Activated T-cell treated with anti-CD3 and anti-CD28 coated beads for 1 hour (primary cell): ENCODE measurements at places on chromosomes 1 and 21.

DNA sequence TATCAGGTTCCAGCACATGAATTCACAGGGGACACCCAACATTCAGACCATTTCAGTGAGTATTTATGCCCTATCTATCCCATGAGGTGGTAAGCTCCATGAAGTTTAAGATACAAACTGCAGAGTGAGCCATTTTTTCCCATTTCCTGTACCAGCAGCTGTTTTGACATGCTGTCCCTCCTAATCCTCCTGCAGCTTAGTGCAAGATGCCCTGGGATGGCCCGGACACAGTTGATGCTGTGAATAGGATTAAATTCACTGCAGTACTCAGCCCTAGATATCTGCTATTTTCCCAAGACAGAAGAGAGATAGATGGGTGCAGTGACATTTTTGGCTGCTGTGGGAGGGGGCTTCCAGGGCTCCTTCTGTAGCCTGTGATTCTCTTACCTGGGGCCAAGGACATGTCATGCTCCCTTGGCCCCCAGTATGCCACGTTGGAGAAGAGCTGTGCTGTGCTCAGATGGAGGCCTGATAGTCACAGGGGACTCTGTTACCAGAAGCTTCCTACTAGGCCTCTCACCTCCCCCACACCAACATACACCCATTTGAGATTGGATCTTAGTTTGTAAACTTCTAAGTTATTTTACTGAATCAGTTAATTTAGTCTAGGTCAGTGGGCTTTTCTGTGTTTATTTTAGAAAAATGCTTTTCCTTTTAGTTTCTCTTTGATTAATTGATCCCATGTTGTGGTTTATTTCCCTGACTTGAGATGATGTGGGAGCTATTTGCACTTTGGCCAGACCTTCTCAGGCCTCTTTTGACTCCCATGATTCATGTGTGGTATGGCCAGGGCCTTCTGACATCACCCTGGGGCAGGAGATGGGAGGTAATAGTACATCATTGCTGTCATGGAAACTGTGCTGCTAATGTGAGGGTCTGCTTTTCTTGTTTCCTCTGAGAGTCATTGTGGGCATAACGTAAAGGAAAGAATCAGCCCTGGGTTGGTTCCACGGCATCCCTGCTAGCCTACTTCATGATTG lies 92.6 kb downstream of the ST3GAL3 start:
- DNase-seq: no peak

- no peak for DNase-seq
Observed at GRCh38 chr1:59409986-59410385, 113.1 kb downstream of the FGGY start.

DNA sequence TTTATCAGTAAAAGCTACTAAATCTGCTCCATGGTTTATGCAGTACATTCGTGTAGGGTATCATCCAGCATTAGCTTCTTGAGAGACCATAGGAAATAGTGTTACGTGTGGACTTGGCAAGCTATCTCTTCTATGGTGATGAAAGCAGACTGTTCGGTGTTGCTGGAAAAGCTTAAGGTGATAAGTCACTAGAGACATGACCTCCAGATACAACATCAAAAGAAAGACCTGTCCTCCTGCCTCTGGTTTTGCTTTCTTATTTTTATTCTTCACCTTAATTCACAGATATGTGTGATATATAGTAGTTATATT lies 53.5 kb upstream of the S1PR1 start:
- no peak for DNase-seq

DNA sequence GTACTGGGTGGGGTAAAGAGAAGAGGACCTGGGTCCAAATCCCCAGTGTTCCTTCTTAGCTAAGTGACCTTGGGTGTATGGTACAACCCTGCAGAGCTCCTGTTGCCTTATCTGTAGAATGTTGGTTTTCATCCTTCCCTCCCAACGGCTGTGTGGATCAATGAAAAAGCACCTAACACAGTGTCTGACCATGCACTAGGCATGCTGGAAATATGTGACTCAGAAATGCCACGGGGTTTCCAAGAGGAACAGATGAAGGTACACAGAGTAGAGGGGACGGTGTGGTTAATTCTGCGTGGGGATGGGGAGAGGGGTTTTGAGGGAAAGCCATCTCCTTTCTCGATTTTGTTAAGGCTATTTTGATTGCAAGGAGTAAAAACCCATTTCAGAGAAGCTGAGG lies 8.6 kb downstream of the NIPAL3 start:
- DNase-seq: no peak

DNA sequence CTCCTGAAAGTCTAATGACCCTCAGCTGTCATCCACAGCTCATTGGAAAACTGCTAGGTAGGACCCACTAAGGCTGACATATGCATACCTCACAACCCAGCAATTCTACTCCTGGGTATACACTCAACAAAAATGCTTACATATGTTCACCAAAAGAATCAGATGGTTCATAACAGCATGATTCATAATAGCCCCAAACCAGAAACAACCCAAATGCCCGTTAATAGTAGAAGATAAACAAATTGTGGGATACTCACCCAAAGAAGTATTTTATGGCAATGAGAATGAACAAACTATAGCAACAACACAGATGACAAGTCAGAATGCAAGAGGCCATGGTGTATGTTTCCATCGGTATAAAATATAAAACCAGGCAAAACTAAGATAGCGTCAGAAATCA lies 124.6 kb downstream of the HLCS start:
- no peak for DNase-seq

DNA sequence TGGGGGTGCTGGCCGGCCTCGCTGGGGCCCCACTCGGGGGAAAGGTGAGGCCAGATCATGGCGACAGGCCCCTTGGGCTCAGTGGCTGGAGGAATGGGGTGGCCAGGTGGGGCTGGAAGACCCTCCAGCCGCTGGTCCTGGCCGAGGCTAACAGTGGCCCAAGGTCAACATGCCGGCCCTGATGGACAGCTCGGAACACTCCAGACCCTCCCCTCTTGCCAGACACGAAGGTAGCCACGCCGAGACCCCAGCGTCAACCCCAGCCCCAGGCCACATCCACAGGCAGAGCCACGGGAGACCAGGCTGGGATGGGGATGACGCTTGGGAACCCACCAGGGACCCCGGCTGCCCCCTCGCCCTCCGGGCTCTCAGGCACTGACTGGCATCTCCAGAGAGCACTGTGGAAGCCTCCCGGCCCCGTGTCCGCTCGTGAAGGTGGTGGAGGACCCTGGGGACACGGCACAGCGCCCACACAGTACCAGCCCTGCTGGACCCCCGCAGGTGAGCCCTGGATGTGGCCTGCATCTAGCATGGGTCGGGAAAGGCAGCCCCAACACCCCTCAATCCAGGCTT lies 905 bp upstream of the C1QTNF12 start:
- no peak for DNase-seq

DNA sequence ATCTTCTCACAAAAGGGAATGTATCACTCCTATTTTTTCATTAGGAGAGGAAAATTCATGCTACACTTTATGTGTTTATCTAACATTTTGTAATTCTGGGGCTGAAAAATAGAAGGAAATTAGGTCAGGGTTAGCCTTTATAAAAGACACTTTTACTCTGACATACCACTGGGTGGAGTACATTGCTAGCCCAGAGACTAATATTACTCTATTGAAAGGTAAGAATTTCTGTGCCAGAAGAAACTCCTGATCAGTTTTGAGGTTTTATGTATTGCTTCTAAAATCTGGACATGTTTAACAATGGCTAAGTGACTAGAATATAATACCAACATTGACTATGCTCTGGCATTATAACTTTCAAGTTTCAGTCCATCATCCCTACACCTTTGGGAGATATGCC lies 724.6 kb downstream of the USP25 start:
- no peak for DNase-seq

- DNase-seq: no peak
Observed at GRCh38 chr1:111553196-111553595, 49.8 kb upstream of the ADORA3 start.

DNA sequence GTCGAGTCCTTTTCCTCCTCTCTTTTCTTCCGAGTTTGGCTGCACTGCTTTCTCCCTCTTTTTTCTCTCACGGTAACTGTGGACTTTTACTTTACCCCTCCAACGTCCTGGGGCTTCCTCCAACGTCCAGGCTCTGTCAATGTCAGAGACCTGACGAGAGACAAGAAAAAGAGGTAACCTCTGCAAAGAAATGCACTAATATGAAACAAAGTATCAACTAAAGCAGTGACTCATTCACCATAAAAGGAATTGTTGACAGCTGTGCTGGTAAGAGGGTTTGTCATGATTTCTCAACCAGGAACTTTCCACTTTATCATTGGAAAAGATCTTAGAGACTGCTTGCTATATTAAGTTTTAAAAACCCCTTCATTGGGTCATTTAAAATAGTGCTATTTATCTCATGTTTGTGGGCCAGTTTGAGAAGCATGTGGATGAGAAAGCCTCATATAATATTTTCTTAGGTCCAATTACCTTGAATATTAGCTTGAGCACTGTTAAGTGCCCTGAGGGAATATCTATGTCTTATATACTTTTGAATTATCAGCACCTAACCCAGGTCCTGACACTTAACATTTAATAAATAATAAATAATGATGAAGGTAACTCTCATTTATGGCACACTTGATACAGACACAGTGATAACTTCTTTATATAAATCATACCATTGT lies at the start of gene GBP2:
Gene GBP2 (minus strand): TSS at position 202 of the 668 bp plus-strand sequence. CDS start 4,148 bp downstream, outside the sequence.
- DNase-seq: no peak

DNA sequence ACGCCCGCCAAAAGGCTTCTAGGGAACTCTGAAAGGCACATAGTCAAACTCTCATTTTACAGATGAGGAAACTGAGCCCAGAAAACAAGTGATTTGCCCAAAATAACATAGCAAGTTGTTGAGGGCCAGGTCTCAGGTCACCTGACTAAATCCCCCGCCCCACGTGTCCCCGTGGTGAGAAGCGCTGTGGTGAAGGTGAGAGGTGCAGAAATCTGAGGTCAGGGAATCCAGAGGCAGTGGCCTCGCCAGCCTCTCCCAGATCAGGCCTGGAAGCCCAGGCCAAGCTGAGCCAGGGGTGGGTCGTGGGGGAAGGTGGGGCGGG lies 5.1 kb downstream of the HDGF start:
- DNase-seq: no peak

GRCh38 chr21:36575306-36575705 lies 95.4 kb upstream of the CLDN14 start:
- DNase-seq: no peak

GRCh38 chr21:35543746-35544145 lies 494.6 kb upstream of the RUNX1 start:
- DNase-seq: no peak

DNA sequence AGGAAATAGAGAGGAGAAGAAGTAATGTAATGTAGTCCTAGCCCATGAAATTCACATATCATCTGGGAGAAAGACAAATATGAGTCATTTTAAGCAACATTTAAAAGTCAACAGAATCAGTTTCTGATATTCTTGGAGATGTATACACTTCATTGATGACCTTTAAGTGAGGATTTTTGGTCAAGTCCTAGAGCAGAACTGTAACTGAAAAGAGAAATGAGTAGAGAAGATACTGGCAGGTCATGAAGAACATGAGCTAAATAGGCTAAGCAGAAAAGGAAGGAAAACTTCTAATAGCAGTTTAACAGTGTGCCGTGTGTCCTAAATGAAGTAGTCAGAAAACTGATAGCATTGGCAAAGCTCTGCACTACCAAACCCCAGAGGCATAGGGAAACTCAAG lies 4.6 kb downstream of the ZFP69B start:
- DNase-seq: no peak

DNA sequence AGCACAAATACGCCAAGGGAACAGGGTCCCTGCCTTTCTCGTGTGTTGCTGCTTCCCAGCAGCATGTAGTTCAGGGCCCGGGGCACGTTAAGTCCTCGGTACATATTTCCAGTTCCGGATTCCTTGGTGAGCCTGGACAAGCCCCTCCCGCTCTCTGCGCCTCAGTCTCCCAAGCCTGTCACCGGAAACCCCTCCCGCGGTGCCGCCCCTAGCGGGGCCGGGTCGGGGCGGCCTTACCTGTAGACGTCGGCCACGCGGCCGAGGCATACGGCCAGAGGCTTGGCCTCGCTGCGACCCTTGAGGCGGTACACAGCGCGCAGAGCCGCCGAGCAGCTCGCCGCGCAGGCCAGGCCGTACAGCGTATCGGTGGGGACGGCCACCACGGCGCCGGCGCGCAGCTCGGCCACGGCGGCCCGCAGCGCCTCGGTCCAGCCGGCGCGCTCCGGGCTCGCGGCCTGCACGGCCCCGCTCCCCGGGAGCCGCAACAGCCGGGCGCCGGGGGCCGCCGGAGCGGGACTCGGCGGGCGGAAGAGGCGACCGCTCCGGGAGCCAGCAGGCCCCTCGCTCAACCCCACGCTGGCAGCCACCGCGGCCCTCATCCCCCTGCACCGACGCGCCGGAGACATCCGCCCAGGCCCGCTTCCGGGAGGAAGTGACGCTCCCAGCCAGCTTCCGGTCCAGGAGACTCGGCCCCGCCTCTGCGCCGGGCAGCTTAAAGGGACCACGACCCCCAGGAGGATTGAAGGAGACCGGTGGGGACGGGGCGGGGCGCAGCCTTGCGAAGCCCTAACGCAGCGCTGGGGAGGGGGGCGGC lies at the start of the genes C1orf122 and YRDC:
Gene C1orf122 (plus strand): TSS at position 236 of the 814 bp plus-strand sequence. CDS start 615 bp downstream, outside the sequence.
Gene YRDC (minus strand): TSS at position 654 of the 814 bp plus-strand sequence. CDS start 28 bp downstream, at position 626.
- DNase-seq: peak; percentile 87

DNA sequence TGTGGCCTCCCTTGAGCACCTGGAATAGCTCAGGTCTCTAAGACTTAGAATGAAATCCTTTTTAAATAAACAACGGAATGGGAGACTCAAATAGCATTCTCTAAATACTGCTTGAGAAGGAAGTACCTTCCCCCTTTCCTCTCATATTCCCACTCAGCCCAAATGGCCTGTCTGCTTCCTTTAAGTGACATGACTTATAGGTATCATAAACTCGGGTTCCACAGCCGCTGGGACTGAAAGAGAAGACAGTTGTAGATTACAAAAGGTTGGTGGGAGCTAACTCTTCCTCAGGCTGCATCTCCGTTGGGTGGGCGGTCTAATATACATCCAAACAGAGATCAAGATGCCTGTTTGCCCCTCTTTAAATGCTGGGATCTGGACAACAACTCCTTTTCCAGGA lies 1.2 kb upstream of the HMCN1 start:
- no peak for DNase-seq

DNA sequence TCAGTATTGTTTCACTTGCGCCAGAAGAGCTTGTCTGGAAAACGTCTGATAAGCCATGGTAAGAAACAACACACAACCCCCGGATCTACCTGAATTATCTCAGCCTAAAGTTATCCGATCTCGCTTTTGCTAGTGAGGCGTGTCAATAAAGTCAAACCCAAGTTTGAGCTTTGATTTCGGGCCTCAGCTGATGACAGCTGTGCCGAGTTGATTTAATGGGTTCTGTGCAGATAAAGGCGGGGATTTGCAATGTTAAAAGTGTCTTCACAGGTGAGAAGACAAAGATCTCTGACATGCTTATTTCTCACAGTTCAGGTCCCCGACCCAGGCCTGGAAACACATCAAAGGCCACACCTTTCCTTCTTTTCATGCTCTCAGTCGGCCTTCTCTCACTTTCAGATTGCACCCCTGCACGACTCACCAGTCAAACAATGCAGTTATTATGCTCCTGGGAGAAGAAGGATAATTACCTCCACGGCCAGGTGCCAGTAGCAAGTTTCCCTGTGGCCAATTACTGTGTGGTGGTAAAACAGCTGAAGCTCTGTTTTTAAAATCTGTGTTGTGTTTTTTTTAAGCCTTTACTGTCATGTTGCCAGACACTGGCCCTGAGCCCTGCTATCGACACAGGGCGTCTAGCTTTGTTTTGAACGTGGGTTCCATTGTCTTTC lies 245.3 kb upstream of the RUNX1 start:
- DNase-seq: no peak

- DNase-seq: no peak
Observed at GRCh38 chr1:24779689-24780464, 34.6 kb downstream of the CLIC4 start.

- DNase-seq: no peak
Observed at GRCh38 chr1:187197685-187198084, 368.9 kb downstream of the PLA2G4A start.

GRCh38 chr1:155009221-155009711 lies 6.7 kb downstream of the ZBTB7B start:
- DNase-seq: no peak

GRCh38 chr1:19749685-19750084 lies 50.0 kb downstream of the TMCO4 start:
- DNase-seq: no peak
